Fibroblast of skin of left biceps (primary cell): ENCODE measurements at places on chromosomes 1 and 21.

DNA sequence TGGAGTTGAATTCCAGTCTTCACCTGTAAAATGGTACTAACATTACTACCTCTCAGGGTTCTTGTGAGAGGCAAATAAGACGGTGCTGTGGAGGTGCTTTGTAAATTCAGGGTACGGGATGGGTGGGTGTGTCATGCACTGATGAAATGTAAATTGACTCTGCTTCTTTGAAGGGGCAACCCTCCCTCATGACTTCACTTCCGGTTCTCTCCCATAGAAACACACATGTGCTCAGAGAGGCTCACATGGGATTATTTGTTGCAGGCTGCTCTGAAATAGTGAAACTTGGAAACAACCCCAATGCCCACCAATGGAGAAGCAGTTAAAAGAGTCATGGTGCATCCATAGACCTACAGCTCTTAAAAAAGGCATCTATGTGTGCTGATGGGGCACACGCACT is 44.9 kb upstream of the SCMH1 start:
- DNase-seq: no peak

- no peak for DNase-seq
Observed at GRCh38 chr1:92882819-92883218, 51.0 kb downstream of the RPL5 start.

DNA sequence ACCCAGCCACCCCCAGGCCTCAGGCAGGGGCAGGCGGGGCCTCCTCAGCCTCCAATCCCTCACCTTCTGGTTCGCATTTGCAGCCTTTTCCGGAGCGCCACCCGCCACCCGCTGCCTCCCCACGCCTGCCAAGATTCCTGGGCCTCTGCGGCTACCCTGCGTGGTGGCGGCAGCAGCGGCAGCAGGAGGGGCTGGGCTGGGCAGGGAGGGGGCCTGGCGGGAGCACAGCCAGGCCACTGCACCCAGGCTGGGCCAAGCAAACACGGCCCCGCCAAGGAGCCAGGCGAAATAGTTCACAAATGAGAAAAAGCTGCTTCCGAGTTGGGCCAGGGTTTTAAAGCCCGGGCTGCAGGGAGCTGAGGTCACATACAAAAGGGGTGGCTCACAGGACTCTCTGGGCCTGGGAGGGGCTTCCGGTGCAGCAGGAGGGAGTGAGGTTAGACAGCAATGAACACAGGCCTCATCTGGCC is 9.8 kb downstream of the COL8A2 start:
- DNase-seq: peak; percentile 47

DNA sequence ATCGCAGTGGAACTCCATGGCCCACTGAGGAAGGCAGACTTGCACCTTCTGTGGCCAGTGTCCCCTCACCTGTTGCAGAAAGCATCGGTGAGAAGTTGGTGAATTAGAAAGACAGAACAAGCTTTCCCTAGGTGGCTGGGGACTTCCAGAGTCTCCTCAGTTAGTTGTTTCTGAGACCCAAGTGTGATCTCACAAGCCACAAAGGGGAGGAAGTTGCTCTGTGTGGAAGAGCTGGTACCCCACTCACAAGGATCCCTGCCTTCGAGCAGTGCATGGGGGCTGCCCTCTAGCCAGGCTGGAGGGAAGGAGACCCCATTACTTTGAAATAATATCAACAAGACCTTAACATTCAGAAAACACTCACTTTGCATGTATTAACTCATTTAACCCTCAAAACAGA is 2.1 kb downstream of the PRELP start:
- no peak for DNase-seq

GRCh38 chr1:78289603-78290002 is 201.2 kb upstream of the PTGFR start:
- DNase-seq: peak; percentile 72

- no peak for DNase-seq
Observed at GRCh38 chr1:157025385-157025784, 20.2 kb downstream of the ARHGEF11 start.

DNA sequence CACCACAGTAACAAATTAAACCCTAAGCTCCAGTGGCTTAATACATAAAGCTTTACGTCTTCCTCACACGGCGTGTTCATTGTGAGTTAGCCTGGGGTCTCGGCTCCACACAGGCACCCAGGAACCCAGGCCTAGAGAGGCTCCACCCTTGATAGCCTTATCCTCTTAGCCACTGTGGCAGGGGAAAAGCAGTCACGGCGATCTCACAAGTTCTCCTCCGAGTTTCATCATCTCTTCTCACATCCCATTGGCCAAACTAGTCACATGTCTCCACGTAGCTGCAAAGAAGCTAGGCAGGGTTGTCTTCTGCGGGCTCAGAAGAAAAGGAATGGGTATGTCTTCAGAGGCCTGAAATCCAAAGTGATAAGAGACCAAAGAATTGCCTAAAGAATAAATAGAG is 122.3 kb upstream of the GRIK3 start:
- DNase-seq: no peak

GRCh38 chr21:44967082-44968047 is 27.5 kb downstream of the SLX9 start:
- no peak for DNase-seq

DNA sequence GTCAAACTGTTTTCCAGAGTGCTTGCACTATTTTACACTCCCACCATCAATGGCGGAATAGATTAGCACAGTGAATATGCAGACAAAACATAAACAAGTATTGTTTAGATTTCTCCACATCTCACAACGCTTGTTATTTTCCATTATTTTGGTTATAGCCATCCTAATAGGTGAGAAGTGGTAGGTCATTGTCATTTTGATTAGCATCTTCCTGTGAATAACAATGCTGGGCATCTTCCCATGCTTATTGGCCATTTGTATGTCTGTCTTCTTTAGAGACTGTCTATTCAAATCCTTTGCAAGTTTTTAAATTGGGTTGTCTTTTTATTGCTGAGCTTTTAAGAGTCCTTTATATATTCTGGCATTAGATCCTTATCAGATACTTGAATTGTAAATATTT is 54.7 kb downstream of the LRRC71 start:
- no peak for DNase-seq

DNA sequence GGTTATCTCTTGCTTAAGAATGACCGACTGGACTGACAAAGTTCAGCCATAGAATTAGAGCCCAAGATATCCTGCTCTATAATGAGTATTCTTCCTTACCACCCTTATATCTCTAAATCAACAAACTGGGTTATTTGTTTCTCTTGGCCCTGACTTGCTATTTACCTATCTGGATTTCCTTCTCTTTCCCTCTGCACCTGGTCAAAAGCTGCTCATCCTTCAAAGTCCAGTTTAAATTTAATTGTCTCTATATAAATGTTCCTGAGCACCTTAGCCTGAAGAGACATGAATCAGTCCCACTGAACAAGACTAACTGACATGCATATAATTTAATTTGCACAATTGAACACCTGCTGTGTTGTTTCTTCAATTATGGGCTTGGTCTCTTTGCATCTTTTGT is 127.1 kb upstream of the KCNJ15 start:
- no peak for DNase-seq

DNA sequence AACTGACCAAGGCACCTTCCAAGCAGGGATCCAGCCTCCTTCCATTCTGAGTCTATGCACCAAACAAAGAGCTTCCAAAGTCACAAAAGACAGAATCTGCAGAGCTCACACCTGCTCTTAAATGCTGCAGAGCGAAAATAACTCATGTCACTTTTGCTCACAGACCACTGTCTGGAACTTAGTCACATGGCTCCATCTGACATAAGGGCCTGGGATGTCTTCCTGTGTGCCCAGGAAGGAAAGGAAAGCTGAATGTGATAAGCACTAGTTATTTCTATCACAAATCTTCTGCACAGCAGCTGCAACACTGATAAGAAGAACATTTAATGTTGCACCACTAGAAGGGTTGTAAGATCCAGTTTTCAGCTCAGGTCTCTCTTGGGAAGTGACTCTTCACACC is 39.5 kb upstream of the SGIP1 start:
- DNase-seq: no peak
